Naive thymus-derived CD8-positive, alpha-beta T cell (primary cell): ENCODE measurements at places on chromosomes 11 and 22. TPM values are rescaled to one million over a fixed set of nuclear protein-coding genes. Genes with fewer than 3 reads are reported as not detected.

Gene KRTAP5-2
- total RNA-seq: not detected

Gene ADAMTS15
- 0.05 TPM for total RNA-seq

Gene SLC43A1
- total RNA-seq: 27.8 TPM

Gene MUC6
- total RNA-seq: not detected

Gene PDE3B
- total RNA-seq: 228 TPM

Gene FOLR2
- total RNA-seq: 0.31 TPM

Gene LINC01488
- not detected for total RNA-seq

Gene FBLN1
- not detected for total RNA-seq

Gene MMP8
- not detected for total RNA-seq

Gene MAP6
- not detected for total RNA-seq

Gene C11orf86
- not detected for total RNA-seq

Gene STIM1
- total RNA-seq: 98.7 TPM

Gene CCDC85B
- 29.5 TPM for total RNA-seq

Gene GNAZ
- 0.30 TPM for total RNA-seq

DNA sequence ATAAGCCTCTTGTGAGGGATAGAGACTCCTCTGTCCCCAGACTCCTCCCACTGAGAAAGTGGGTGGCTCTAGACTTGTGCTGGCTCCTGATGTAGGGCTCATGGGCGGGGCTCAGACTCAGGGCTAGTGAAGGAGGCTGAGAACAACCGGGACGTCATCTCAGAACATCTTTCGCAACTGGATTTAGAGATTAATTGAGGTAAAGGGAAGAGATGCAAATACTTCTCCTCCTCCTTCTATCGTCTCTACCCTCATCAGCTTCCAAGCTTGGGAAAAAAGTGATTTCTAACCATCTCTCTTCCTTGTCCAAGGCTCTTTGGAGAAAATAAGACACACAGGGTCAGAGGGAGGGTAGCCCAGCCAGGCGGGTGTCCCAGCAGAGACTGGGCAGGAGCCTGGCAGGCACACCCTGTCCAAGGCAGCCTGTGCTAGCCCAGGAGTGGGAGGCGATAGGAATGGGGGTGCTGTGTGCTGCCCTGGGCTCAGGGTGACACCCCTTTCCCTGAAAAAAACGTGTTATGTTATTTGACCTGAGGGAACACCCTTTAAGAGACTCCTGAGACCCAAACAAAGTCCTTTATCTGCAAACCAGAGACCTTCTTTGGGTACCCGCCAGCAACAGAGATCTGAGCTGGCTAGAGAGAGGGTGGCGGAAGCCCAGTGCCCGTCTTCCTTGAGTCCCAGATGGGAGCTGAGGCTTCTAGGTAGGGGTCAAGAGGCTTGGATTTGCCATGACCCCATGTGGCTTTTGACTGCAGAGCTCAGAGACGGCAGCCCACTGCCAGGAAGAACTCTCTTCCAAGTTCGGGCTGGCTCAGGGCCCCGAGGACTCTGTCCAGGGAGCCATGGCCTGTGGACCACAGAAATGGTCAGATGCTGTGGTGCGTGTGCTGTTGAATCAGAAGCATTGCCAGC lies 160.9 kb downstream of the ADAMTS15 start:
- DNase-seq: no peak

DNA sequence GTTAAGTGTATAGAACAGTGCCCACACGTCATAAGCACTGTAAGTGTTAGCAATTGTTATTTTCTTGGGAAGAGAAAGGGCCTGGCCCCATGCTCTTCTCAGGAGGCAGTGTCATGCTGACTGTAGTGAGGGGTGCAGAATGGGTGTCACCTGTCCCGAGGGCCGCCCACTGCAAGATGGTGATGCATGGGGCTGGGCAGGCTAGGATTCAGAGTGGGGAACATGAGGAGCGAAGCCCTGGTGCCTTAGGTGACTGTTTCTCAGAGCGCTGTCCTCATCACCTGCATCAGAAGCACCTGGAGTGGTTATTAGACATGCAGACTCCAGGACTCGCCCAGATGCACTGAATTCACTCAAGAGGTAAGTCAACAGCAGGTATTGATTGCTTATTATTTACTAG lies 101.0 kb upstream of the PARVA start:
- DNase-seq: no peak

DNA sequence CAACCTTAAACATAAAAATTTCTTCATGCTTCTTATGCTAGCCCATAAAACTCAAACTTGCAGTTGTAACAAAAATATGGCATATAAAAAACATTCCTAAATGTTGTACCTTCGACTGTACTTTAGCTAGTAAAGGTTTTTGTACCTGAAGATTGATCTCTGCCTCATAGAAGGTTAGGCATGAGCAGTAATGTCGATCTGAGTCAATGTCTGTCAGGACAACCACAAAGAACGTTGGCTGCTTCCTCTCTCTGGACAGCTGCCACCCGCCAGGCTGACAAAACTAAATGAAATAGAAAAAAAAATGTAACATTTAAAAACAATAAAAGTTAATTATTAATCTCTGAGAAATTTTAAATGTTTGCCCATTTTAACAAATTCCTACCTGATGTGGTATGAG lies 251.3 kb downstream of the SBF2 start:
- no peak for DNase-seq

- DNase-seq: peak; percentile 44
These were observed 2.7 kb upstream of the NEAT1 start for GRCh38 chr11:65419772-65420481.

DNA sequence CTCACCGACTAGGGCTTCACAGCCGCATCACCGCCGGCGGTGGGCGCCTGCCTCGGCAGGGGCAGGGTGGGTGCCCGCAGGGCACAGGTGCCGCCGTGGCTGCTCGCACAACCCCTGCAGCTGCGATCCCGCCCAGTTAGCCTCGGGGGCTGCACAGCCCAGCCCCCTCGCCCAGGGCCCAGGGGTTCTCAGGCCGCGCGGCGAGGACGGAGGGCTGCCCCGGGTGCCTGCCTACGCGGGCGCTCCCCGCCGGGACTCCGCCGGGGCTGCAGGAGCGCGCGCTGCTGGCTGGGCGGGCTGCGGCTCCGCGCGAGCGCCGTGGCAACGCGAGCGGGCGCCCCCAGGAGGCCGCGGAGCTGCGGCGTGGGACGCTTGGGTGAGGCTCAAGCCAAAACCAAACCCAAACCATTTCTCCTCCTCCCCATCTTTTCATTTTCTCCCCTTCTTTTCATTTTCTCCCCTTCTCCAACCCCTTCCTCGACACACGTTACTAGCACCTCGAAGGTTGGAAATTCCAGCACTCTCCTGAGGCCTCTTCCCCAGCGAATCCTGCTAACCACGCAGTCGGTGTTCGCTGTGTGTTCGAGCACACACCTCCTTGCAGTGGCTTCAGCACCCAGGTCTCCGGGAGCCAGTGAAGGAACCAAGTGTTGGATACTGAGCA lies at the start of gene MICAL3:
MICAL3 (minus strand) TSS at position 286 of the 664 bp plus-strand sequence. CDS start 117,749 bp downstream, outside the sequence.
- peak; percentile 66 for DNase-seq

GRCh38 chr22:42922374-42923191 lies 65.5 kb upstream of the ARFGAP3 start:
- DNase-seq: no peak

DNA sequence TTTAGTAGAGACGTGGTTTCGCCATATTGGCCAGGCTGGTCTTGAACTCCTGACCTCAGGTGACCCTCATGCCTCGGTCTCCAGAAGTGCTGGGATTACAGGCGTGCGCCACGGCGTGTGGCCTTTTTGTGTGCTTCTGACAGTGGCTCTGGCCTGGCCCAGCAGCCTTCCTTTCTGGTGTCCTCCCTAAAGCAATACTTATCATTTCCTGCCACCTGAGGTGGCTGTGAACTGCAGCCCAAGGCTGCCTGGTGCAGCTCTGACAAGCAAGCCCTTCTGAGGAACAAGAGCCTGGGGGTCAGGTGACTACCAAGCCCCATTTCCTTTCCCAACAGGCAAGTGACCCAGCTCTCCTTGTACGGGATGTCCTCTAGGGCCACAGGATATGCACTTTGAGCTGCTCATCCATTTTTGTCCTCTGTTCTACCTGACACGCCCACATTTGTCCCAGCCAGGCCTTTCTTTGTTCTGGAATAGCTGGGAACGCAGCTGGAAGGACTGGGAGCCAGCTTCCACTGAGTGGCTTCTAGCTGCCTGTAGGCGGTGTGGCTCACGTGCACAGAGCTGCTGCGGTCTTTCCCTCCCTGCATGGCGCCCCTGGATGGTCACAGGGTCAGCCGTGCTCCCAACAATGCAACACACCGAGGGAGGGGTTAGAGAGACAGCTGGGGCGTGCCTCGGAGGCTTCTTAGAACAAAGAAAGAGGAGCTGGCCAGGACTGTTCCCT lies 12.3 kb upstream of the BID start:
- DNase-seq: no peak

DNA sequence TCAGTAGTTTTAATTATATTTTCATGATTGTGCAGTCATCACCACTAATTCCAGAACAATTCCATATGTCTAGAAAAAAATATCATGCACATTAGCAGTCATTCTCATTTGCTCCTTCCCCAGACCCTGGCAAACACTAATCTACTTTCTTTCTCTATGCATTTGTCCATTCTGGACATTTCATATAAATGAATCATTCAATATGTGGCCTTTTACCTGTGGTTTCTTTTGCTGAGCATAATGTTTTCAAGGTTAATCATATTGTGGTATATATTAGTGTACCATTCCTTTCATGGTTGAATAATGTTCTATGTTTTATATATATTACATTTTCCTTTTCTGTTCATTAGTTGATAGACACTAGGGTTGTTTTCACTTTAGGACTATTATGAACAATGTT lies 811.1 kb upstream of the RAG2 start:
- DNase-seq: no peak

DNA sequence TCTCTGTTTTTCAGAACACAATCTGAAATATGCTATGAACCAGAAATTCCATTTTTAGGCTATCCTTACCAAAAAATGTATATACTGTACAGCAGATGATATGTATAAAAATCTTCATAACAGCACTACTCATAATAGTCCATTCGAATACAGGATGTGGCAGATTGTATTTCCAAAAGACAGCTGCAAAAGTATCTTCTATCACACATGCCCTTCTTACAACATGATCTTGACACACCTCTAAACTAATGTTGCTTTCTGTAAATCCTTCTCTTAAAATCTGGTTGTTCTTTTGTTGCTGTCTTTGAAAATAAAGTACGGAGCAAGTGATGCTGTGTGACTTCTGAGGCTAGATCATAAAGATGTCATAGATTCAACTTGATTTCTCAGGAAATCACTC lies 409.9 kb upstream of the LUZP2 start:
- DNase-seq: no peak

GRCh38 chr11:95829580-95830259 lies 39.4 kb downstream of the CEP57 start:
- DNase-seq: no peak

GRCh38 chr11:118921121-118921928 lies 4.4 kb downstream of the BCL9L start:
- DNase-seq: no peak

GRCh38 chr11:107736546-107736945 lies 24.7 kb upstream of the SLN start:
- no peak for DNase-seq

GRCh38 chr22:38570779-38571364 lies 889 bp upstream of the DMC1 start:
- peak; percentile 35 for DNase-seq

- DNase-seq: no peak
These were observed 137.3 kb downstream of the KCNA4 start for GRCh38 chr11:29879560-29879959.

- DNase-seq: no peak
These were observed 84.8 kb downstream of the ST3GAL4 start for GRCh38 chr11:126440276-126440675.

GRCh38 chr22:45154383-45154782 lies 9.3 kb upstream of the NUP50 start:
- DNase-seq: no peak

GRCh38 chr11:74446532-74446938 lies 20.8 kb downstream of the KCNE3 start:
- DNase-seq: no peak

DNA sequence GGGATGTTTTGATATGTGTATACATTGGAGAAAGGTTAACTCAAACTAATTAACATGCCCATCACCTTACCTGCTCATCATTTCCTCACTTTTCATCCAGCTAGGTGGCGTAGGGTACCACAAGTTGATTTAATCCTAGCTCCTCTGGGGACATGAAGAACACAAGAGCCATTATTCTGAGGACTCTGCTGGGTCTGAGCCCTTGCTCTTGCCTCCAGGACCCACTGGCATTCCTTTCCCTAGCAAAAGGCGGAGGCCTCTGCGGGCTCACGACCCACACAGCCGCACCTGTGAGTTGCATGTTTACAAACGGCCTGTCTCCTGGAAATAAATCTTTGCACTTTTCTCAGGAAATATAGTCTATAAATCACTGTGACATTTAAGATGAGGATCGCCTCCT lies 871.9 kb downstream of the TBC1D22A start:
- DNase-seq: no peak

GRCh38 chr11:61509043-61510029 lies 787 bp downstream of the LRRC10B start:
- DNase-seq: peak; percentile 32

DNA sequence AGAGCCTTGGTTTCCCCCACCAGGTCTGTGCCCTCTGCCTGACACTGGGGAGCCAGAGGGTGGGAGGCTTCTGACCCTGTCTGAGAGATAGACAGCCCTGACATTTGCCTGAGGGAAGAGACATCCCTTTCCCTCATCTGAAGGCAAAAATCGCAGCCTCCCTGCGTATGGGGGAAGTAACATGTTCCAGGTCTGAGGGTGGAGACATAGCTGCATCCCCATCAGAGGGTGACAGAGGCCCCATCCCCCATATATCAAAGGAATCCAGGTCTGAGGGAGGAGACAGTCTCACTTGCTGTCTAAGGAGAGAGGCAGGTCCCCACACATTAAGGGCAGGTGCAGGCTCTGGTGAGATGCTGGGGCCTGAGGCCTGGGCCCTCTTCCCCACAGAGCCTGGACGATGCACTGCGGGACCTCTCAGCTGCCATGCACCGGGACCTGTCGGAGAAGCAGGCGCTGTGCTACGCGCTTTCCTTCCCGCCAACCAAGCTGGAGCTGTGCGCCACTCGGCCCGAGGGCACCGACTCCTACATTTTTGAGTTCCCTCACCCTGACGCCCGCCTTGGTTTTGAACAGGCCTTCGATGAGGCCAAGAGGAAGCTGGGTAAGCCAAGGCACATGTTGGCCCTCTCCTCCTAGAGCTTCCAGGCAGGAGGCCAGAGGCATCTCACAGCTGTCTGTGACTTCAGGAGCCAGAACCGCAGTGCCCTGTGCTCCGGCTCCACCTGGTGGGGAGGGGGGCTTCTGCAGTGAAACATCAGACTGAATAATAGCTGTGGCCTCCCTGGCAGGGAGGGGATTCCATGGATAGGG lies 16.1 kb upstream of the RELT start:
- DNase-seq: no peak

- DNase-seq: peak; percentile 4
These were observed 9.8 kb downstream of the PRMT3 start for GRCh38 chr11:20397281-20397680.
